NCI-H226 (cell line): ENCODE measurements at places on chromosomes 6 and 20.

DNA sequence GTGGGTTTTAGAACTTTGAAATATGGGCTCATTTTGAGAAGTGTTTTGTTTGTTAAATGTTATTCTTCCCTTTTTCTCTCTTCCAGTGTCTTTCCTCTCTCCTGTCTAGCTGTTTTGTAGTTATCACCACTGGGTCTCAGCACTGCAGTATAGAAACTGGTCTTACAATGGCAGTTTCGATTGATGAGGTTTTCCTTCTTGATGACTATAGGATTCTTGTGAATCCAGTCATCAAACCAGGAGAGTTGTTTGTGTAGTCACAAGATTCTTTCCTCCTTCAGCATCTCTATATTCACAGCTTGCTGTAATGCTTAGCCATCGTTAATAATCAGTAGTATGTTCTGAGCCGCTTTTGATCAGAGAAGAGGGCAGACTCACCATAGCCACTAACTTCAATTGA, 172.3 kb downstream of the OGFRL1 start:
- peak; percentile 20 for DNase-seq

DNA sequence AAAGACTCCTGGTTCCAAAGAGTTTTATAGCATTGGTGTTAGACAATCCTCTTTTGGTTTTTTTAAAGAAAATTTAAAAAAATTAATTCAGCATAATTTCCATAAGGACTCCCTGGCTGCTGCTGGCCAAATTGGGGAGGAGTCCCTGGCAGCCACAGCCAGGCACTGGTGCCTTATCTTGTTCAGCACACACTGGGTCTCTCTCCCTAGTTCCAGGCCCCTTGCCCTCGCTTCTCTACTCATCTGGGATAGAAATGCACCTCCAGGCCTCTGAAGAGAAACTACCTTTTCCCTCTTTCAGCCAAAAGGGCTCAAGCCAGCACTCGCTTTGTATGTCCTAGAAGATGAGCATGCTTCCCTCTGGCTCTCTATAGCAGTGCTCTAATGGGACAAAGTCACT, 13.4 kb upstream of the MAPK13 start:
- no peak for DNase-seq

- DNase-seq = peak; percentile 80
These were observed 123.6 kb downstream of the LCA5 start for GRCh38 chr6:79413562-79414002.

GRCh38 chr6:17107863-17108262, 6.0 kb downstream of the STMND1 start:
- DNase-seq = no peak

GRCh38 chr6:136840276-136841001, 18.0 kb downstream of the PEX7 start:
- DNase-seq = no peak

DNA sequence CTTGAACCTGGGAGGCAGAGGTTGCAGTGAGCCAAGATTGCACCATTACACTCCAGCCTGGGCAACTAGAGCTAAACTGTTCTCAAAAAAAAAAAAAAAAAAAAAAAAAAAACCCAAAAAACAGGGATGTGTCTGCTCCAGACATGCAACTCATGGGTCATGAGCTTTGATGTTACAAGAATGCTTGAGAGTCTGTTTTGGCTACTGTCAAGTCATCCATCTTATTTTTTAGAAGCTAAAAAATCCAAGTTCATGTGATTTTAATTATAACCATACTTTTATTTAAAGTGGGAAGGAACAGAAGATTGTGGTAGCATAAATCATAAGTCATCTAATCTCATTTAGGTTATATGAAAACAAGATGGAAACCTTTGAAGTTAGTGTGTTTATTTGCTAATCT, 120.6 kb downstream of the PDE7B start:
- no peak for DNase-seq

DNA sequence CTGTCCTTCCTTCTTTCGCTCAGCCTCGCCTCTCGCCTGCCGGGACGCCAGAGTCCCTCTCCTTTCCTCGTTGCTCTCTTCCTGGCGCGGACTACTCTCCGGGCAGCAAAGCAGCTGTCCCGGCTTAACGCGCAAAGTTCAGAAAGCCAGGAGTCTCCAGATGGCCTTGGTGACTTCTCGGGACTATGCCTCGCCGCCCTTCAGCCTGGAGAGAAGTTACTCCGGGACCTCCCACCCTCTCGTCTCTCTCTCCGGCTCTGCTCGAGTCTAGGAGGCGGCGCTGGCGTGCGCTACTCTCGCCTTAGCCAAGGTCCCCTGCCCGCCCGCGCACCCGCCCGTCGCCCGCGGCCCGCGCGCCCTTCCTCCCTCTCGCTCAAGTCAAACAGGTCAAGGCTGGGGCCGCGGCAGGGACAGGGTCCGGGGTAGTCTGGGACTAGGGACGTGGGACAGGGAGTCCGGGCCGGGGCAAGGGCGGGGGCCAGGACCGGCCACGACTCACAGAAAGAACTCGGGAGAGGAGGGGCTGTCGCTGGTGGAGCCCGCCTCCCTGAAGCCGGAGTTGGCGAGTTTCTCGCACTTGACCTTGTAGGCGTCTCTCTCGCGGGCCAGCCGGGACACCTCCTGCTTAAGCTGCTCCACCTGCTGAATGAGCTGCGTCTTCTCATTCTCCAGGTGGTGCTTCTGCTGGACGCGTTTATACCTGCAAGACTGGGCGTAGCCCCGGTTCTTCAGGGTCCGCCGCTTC, 1.5 kb downstream of the MAFB start:
- DNase-seq = no peak

DNA sequence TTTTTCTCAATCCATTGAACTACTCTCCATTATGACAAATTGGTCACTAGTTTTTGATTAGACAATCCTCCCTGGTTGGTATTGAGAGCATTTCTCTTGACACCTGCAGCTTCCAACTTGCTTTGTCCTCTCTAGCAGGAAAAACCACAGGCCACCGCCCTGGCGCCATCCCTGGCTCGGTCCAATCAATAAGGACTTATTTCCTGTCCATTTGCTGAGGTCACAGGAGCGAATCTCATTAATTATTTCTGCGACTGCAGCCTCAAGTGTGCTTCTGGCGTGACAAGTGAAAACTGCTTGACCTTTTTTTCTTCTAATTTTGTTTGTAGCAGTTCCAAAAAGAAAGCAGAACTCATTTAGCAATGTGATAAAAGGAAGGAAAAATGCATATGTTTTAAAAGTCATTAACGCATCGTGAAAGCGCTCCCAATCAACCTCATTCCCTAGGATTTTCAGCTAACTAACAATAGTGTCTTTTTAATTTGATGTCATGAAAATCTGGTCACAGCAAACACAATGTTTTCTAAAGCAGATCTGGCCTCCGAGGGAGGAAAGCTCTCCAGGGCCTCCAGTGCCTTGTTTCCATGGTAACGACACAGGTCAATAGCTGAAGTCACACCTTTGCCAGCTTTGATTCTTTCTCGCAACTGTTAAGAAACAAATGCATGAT, 39.0 kb upstream of the BEND3 start:
- DNase-seq = no peak

GRCh38 chr6:92777146-92777740, 642.1 kb downstream of the EPHA7 start:
- peak; percentile 3 for DNase-seq

DNA sequence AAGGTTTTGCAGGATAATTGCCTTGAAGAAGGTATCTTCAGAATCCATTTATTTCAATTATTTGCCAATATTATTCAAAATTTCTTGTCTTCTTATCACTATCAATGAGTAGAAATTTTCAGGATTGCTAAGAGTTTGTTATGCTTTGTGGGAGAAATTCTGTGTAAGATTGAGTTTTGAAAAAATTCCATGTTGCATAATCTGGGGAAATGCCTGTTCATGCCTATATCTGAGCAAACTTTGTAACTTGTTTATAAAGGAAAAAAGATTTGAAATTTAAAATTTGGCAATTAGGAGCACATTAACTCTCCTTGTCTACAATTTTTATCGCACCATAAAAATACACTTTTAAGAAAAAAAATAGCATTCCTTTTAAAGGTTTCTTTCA, 39.8 kb upstream of the EDN1 start:
- DNase-seq = peak; percentile 10

DNA sequence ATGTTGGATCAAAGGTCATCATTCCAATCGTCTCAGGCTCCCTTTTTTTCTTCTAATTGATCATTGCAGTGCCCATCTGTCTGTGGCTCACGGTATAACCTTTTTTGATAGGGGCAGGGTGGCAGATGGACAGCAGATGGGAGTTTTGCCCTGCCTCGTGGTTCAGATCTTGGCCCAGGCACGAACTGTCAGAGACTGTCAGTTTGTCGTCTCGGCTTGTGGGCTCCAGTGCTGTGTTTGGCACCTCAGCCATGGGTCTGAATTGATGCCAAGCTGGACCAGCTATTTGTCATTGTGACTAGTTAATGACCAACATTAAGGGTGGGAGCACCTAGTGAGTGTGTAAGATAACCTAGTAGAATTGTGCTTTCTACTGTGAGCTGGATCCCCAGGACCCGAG, 197.6 kb downstream of the PRL start:
- no peak for DNase-seq

GRCh38 chr6:27577922-27578321, 105.0 kb upstream of the ZNF184 start:
- no peak for DNase-seq

GRCh38 chr6:155261111-155261900, 2.5 kb upstream of the CLDN20 start:
- no peak for DNase-seq

DNA sequence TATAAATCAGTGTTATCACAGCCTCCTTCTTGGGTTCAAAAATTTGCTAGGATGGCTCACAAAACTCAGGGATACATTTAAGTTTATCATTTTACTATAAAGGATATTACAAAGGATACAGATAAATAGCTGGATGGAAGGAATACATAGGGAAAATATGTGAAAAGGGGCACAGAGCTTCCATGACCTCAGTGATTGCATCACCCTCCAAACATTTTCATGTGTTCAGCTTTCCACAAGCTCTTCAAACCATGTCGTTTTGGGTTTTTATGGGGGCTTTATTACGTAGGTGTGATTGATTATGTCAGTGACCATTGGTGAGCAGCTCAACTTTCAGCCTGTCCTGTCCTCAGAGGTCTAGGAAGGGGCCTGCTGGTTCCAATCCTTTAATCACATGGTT, 68.0 kb downstream of the CYB5R4 start:
- DNase-seq = no peak

DNA sequence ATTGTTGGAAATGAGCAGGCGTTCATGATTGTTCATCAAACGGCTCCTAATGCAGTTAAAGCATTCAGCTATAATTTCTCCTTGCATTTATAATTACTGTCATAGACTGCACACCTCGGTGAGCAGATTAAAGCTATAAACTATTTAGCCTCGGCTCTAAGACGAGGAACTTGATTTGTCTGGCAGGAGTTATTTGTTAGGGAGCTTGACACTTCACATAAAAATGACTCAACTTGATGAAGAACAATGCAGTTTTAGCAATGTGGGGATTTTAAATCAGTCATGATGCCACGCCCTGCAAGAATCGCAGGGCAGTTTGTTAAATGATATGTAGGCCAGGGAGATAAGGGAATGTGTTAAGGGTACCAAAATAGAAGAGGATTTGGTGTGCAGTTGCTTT, 290.2 kb downstream of the TSHZ2 start:
- no peak for DNase-seq

DNA sequence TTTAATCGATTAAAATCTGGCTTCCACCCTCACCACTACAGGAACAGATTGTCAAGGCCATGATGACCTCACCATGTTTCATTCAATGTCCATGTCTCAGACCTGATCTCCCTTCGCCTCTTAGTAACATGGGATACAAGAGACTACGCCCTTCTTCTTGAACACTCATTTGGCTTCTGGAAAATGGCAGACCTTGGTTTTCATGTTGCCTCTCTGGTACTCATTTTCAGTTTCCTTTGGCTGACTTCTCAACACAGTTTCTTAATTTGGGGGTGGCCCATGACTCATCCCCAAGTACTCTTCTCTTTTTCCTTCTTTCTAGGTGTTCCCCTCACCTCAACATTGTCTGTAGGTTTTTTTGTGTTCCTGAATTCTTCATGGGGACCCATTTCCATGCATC, 22.7 kb downstream of the TMX4 start:
- DNase-seq = no peak

GRCh38 chr20:2151858-2152281, 50.2 kb downstream of the STK35 start:
- peak; percentile 61 for DNase-seq

DNA sequence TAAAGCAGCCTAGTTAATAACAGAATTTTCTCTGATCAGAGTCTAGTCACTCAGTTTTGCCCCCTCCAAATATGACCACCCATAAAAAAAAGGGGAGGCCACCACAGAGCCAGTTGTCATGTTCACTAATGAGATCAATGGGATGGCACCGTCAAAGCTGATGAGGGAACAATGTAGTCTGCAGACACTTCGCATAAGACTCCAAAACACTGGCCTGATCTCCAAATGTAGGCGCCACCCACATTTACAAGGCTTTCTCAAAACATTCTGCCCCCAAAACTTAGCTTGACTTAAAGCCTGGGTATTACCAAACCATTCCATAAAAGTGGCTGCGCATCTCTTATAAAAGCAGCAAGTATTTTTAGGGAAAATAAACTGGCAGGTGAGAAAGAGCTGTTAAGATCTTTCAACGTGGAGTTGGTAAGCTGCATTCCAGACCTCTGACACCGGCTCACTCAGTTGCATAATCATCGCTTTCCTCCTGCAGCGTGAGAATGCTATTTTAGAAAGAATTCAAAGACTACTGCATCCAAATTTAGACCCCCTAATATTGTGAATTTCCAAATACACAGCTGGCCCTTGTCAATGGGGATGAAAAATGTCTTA, 59.3 kb downstream of the TBC1D7 start:
- DNase-seq = peak; percentile 75

- no peak for DNase-seq
These were observed 209.5 kb downstream of the CLIC5 start for GRCh38 chr6:45806172-45806571.

DNA sequence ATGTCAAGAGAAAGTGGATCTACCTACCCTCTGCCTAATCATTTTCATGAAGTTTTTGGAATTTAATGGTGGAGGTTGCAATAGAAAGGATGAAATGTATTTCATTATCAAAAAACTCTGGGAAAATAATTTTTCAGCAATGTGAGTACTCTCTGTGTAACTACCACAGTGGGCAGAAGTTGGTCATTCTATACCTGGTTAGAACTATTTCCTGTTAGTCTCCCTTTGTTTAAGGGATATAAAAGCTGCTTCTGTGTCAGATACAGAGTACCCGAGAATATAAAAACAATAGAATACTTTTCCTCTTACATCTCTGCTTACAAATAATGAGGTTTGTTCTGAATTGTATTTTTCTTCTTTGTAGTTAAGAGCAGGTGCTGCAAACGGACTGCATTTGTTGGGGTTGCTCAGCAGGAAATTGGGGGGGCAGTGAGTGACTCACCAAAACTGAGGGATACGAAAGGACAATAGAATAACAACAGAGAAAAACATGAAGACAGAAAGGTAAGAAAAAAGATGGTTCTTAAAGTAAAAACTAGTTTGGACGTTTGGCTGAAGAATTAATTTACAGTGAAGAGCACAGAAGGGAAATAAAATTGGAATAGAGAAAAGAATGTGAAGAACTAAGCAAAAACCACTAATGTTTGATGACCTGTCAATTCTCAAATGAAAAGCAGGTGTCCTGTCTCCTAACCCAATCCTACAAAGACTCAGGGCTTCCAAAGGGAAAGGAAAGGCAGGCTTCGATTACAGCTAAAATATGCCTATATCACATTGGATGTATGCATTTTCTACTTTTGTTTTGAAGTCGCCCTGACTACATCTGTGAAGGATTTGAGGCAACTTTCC, 703.1 kb downstream of the RFPL4B start:
- DNase-seq = no peak
